ENCODE measurements at places on chromosomes 3 and 15.
A peak's percentile ranks its signal among the peaks of the same experiment; 100 is the strongest.

DNA sequence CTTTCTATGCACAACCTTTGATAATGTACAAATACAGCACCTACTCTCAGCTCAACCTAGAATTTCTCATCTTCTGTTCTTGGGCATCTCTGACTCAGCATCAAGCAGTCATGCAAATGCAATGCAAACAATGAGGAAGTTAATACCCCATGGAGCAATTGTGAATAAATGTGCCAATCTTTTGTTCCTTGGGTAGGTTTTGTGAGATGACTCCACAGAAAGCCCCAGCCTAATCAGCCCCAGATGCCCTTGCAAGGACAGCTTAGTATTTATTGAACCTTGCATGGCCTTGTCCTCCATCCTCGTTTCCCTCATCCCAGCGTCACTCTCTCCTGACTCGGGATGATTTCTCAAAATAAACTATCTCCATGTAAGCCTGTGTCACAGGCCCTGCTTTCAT lies 494.7 kb upstream of the NECTIN3 start:
- no peak for DNase-seq

- peak; percentile 63 for DNase-seq
Observed at GRCh38 chr3:195001961-195002861, 268.7 kb downstream of the XXYLT1 start.

- no peak for DNase-seq
Observed at GRCh38 chr15:66830358-66830757, 128.3 kb downstream of the SMAD6 start.

DNA sequence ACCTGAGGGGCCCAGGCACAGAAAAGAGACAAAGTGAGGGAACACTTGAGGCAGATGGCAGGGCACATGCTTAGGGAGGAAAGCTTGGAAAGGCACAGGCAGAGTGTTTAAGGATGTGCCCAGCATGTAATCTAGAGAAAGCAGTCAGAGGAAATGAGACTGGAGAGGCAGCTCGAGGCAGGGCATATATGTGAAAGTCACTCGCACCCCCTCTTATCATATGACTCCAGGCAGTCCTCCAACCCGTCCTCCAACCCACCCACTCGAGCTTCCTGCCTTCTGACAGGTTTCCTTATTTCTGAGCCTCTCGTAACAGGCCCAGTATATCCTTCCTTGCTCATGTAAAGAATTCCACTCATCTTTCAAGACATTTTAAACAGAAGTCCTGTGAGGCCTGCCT lies 294.0 kb downstream of the SOX2 start:
- DNase-seq: no peak

DNA sequence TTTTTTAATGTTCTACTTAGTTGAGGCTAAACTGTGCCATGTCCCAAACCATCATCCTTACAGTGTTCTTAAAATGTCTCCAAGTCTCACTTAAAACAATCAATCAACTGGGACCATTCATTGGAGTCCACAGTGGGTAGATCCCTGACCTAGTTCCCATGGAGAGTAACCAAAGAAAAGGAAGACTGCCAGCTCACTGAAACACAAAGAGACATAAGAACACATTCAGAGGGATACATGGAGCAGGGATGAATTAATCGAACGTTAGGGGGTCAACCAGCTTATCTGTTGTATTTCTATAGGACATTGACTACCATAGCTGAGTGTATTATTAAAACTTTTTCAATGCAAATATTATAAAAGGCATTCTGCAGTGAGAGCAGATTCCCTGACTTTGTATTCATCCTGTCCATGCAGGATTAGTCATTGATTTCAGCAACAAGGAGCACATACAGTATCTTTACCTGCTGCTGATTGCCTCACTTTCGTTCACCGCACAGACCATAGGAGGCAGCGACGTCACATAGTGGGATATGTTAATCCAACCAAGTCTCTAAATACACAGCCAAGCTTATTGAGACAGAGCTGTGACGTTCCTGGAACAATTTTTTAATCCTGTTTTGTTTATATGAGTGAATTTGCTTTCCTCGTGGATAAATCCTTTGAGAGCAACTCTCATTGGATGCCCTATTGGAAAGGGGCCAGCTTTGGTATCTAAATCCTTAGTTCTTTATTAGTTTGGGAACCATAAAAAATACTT lies 364.9 kb upstream of the RBMS3 start:
- no peak for DNase-seq

- DNase-seq: no peak
Observed at GRCh38 chr3:153633407-153633806, 471.4 kb downstream of the RAP2B start.

GRCh38 chr3:127731546-127732289 lies 59.0 kb downstream of the ABTB1 start:
- no peak for DNase-seq

DNA sequence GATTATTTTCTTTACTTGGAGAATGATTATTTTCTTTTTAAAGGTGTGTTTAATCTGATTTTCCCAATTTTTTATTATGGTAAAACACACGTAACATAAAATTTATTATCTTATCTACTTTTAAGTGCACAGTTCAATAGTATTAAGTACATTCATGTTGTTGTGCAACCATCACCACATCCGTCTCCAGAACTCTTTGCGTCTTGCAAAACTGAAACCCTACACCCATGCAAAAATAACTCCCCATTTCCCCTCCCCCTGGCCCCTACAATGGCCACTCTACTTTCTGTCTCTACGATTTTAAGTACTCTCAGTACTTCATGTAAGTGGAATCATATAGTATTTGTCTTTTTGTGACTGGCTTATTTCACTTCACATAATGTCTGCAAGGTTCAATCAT lies 230.7 kb downstream of the SATB1 start:
- DNase-seq: no peak

DNA sequence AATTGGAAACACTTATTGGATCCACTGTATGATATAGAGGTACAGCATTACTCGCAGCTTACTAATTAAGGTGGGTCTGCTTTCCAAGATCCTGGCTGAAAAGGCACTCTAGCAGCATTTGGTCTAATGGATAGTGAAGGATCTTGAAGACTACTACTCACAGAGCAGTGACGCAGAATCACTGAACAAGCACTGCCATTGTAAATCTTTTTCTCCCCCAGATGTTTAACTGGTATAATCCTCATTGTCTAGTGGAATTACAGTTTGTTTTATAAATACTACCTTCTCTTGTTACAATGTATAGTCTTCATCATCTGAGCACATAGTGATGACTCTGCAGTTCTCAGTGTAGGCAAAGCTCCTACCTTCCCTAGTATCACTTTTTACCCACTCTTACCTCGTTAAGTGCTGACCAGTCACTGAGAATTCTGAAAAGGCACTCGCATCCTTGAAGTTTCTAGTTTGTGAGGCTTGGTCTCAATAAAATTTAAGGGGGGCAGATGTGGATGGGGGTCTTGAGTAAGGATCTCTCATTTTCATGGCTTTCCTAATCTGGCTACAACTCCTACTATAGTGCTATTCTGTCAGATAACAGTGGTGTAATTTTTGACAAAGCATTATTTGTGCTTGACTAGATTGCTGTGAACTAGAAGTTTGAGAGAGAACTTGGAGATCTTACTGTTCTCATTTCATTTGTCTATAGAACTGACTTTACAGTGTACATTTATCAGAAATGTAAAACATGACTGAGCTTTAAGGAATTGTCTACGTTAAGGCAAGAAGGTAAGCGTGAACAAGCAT lies 23.2 kb downstream of the MAPK6 start:
- no peak for DNase-seq

DNA sequence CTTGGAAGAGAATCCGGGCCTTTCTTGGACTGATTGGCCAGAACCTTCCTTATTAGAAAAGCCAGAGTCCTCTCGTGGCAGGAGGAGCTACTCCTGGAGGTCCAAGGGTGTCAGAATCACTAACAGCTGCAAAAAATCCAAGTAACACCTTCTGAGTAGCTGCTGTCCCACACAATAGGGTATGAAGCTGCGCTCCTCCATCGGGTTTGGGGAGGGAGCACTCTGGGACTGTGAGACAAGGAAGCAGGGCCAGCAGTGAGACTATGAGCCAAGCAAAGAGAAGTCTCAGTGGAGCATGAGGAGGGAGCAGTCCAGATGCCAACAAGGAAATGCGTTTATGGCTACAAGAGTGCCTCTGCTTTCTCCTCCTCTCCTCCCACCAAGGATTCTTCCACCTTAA lies 21.7 kb downstream of the SEMA3G start:
- DNase-seq: no peak

GRCh38 chr3:127736801-127737539 lies 64.2 kb downstream of the ABTB1 start:
- DNase-seq: no peak

- peak; percentile 75 for DNase-seq
Observed at GRCh38 chr3:101868534-101869464, 19.5 kb downstream of the NFKBIZ start.

- no peak for DNase-seq
Observed at GRCh38 chr3:161043336-161044035, 61.7 kb downstream of the B3GALNT1 start.

DNA sequence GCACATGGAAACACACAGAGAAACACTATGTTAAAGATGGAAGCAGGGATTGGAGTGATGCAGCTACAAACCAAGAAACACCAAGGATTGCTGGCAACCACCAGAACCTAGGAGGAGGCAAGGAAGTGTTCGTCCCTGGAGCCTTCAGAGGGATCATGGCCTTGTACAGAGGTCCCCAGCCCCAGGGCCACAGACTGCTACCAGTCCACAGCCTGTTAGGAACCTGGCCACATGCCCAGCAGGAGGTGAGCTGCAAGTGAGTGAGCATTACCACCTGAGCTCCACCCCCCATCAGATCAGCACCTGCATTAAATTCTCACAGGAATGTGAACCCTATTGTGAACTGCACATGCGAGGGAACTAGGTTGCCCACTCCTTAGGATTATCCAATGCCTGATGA lies 505.7 kb upstream of the MDFIC2 start:
- no peak for DNase-seq

DNA sequence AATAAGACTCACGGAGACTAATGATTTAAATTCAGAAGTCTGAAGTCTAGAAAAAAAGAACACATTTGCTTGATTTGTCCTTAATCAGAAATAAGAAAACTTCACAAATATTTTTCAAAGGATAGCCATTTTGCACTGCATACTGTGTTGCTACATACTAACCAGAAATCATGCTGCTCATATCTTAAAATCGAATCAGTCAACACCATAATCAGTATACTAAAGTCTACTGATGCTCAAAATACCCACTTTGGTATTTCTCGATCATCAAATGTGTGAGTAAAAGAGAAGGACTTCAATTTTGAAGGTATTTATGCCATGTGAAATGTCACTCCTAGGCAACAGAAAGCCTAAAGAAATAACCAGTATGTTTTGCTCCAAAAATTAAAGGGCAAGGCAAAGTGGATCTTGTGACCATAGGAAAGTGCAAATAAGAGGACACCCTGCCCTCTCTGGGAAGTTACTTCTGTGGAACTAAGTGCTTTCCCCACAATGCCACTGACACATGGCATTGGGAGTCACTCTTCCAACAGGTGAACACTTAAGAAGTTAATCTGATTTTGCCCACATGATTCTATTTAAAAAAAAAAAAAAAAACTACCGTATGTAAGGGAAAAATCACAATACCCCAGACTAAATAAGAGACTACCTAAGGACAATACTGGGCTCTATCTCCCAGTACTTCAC lies 2.7 kb downstream of the LRIG1 start:
- no peak for DNase-seq

DNA sequence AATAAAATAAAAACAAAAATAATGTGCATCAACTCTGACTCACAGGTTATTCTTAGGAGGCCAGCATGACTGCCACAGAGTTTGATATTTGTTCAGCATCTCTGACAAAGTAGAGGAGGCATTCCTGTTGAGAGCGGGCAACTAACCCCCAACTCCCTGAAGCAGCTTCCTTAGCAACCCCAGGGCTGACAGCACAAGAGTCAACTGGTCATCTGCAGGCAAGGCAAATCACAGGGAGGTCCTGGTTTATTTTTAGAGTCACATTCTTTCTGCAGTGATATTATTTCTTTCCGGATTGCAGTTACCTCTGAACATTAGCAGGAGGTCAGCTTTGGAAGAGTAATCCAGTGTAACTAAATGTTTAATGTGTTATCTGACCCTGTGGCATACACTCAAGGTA lies 273.0 kb downstream of the PLCL2 start:
- DNase-seq: no peak

GRCh38 chr15:64430000-64430735 lies 30.2 kb upstream of the ZNF609 start:
- no peak for DNase-seq

DNA sequence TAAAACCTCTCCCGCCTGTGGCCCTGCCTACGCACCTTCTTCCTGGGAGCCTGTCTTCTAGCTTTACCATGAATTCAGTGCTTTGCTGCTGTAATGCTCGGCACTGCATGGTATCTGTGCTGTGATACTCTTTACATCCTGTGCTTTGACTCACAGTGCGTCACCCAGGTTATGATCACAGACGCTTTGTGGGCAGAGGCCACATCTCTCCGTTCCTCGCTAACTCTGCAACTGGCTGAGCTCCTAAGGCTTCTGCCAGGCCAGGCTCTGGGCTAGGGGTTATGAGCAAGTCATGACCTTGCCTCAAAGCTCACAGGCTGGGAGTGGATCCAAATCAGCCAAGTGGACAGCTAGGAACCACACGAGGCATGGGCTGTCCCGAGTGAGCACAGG lies 23.2 kb downstream of the SPTBN5 start:
- no peak for DNase-seq

DNA sequence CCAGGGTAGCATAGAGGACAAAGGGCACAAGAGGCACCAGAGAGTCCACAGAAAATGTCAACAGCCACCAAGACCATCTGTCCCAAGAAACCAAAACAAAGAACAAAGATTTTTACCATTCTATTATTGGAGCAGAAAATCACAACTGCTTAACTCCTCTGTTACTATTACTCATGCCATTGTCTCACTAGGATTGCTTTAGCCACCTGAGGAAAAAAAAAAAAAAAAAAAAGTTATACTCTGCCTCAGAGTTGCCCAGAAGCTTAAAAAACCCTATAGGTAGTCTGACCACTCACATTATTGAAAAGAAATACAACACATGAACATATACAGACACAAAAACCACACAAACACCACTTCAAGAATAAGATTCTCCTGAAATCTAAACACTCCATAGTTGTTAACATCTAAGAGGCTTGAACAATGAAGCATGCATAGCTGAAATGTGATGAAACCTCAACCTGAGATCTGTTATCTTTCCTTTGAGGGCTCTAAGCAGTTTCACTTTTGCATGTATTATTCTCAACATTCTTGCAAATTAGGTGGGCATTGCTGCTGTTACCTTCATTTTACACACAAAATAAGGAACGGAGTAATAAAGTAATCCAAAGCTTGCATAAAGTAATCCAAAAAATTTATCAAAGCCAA lies 85.4 kb downstream of the IGSF11 start:
- no peak for DNase-seq

DNA sequence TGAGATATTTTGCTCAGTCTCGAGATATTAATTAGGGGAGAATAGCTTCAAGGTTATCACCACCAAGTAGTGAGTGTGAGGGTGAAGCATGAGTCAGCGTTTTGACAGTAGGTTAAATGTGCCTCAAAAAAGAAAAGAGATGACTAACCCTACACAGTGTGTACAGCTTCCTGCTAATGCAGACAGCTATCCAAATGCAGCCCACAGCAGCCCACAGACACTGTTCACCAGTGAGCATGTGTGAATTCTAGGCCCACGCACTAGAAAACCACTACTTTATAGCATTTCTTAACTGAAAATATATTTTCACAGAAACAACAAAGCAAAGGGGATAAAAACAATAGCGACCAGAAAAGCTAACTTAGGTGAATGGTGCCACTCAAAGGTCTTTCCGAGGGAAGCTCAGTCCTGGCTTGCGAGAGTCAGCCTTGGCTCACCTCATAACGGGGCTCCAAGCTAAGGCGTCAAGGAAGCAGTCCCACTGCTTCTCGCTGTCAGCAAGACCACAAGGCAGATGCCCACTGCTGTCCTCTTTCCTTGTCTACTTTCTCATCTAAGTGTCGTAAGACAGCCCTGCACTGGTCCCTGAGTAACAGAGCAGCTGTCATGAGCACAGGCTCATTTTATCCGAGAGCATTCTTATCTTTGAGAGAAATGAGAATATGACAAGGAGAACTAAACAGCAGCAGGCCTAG lies 47.6 kb downstream of the TXNRD3 start:
- DNase-seq: no peak

All from LNCaP clone FGC (cell line).